ENCODE measurements at places on chromosomes 3 and 15.
A peak's percentile ranks its signal among the peaks of the same experiment; 100 is the strongest.

- no peak for DNase-seq
These were observed 27.5 kb downstream of the RAB6B start for GRCh38 chr3:133868186-133868585.

- DNase-seq, result no peak
These were observed 334.8 kb downstream of the ERC2 start for GRCh38 chr3:56133423-56133822.

DNA sequence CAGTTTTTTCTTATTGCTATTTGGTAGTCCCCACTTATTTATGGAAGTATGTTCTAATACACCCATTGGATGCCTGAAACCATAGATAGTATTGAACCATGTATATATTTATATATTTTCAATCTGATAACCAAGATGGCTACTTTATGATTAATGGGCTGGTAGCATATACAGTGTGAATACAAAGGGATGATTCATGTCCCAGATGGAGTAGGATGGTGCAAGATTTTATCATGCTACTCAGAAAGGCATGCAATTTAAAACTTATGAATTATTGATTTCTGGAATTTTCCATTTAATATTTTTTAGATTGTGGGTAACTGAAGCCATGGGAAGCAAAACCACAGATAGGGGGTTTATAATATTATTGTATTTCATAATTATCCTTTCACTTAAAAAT is 35.2 kb downstream of the AP4E1 start:
- no peak for DNase-seq

- no peak for DNase-seq
These were observed 3.4 kb upstream of the UNC13C start for GRCh38 chr15:53974813-53975212.

DNA sequence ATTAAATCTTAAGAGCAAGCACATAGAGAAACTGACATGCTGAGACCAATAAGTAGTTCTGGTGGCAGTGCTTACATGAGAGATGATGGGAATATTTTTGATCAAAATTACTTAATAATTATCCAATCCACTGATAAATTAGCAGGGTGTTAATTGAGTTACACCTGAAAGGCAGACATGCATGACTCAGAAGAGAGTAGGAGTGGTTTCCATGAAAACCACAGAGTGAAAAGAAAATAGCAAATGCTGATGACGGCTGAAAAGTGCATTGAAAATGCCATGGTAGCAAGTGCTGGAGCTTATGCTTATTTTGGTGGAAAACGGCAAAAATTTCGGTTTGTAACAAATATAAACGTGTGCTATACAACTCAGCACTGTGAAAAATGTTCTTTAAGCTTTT is 267.8 kb upstream of the LRRN1 start:
- no peak for DNase-seq

GRCh38 chr3:71694358-71694999 is 30.7 kb downstream of the EIF4E3 start:
- DNase-seq, result no peak

GRCh38 chr15:57406062-57406772 is 29.9 kb downstream of the CGNL1 start:
- DNase-seq, result no peak

DNA sequence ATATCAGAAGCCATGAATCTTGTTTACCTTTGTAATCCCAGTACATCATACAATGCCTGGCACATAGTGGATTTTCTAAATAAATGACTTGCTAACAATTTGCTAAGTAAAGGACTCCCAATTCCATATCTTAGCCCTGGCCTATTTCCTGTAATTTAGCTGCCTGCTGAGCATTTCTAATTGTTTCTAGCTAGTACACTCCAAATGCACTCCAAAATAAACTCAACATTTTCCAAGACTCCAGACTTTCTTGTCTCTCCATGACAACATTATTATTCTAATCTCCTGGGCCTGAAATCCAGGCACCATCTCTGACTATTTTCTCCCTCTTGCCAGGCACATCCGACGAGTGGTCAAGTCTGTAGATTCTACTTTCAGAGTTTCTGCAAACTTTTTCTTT is 773.5 kb downstream of the SQOR start:
- no peak for DNase-seq

DNA sequence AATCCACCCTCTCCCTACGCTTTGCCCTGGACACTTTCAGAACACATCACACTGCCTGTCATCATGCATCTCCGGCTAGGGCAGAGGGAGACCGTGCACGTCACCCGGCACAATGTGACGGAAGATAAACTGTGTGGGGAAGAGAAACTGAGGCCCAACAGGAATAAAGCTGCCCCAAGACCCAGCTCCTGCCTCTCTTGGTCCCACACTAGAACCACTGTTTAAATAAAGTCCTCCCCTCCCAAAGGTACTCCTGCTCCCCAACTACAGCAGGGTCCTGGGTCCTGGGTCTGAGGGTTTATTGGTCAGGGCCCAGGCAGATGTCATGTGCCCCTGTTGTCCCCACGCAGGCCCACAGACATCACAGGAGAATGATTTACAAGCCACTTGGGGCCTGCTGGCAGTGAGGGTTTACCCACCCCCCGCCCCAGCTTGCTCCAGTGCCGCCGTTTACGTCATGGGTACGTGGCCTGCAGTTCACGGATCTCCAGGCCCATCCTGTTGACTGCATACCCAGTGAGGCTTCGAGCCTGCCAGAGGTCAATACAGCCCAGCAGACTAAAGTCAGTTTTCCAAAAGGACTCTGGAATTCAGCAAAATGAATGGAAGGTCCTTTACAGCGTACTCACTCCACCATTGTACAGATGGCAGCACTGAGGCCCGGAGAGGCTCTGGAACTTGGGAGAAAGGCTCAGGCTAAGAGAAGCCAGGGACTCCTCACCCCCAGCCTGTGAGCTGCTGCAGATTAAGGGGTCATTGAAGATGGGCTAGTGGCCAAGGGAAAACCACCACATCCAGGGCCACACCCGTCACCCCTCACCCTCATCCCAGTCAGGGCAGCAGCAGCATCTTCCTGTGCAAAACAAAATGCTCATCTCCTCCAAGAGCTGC is 23.2 kb downstream of the ALS2CL start:
- DNase-seq, result no peak

- no peak for DNase-seq
These were observed 7.0 kb upstream of the KLF15 start for GRCh38 chr3:126364130-126364695.

- DNase-seq, result no peak
These were observed 84.3 kb upstream of the SPATA16 start for GRCh38 chr3:173225351-173225750.

DNA sequence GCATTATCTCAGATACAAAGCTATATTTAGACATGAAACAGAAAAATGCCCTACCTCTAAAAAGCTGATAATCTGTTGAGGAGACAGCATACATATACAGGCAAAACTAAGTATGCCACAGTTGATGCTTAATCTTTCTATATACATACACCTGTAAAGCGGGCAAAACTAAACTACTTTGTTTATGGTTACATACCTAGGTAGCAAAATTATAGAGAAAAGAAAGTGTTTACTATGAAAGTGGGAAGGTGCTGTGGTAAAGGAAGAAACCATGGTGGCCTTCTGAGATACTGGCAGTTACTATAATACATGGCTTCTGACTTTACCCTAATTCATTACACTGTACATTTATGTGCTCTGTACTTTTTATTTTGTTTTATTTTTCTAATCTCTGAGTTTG is 36.0 kb upstream of the NR1I2 start:
- DNase-seq, result no peak

DNA sequence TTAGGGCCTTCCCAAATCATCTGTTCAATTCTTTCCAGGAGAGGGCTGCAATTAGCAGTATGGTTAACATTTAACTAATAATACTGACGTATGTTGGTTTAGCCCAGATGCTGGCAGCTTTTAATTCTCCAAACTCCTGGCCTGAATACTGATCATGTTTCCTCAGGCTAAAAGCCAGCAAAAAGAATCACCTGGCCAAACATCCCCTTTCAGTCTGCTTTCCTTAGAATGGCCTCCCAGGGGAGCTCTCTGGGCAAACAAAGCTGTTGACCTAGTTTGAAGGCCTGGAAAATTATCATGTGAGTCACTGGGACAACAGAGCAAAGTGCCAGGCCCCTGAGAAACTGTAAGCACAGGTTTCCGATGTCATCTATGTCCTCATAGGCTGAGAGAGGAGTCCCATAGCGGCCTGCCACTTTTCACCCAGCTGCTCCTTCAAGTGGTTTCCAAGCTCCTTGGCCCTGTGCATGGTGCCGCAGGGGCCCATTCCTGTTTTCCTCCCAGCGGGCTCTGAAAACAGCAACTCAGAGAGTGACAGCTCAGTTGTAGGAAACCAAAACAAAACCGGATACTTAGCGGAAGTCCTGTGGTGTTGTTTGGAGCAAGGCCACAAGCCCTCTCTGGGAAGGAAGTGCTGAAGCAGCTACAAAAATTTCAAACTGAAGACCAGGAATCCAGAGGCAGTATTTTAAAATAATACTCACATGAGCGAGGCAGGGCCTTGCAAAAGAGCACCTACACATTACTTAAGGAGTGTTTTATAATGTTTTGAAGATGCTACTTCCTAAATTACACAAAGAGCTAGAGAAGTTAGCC is 36.5 kb upstream of the RAB11A start:
- DNase-seq, result peak; percentile 93

DNA sequence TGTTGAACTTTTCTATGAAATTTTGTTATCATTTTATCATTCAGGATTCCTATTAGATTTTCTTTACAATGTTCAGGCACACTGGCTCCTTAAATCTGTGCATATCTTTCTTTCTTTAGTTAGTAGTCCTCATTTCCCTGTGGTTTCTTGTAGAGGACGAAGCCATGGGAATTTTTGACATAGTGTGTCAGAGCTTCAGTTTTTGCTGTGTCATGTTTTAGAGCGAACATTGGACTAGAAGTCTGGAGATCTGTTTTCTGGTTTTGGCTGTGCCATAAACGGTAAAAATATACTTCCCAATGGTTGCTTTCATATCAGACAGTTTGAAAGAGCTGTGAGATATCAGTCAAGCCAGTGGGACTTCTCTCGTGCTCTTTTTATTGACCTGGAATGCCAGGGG is 105.2 kb downstream of the CHCHD4 start:
- no peak for DNase-seq

GRCh38 chr15:72858205-72858604 is 74.6 kb upstream of the ADPGK start:
- no peak for DNase-seq

- DNase-seq, result no peak
These were observed 49.4 kb downstream of the NFKBIZ start for GRCh38 chr3:101898752-101899169.

DNA sequence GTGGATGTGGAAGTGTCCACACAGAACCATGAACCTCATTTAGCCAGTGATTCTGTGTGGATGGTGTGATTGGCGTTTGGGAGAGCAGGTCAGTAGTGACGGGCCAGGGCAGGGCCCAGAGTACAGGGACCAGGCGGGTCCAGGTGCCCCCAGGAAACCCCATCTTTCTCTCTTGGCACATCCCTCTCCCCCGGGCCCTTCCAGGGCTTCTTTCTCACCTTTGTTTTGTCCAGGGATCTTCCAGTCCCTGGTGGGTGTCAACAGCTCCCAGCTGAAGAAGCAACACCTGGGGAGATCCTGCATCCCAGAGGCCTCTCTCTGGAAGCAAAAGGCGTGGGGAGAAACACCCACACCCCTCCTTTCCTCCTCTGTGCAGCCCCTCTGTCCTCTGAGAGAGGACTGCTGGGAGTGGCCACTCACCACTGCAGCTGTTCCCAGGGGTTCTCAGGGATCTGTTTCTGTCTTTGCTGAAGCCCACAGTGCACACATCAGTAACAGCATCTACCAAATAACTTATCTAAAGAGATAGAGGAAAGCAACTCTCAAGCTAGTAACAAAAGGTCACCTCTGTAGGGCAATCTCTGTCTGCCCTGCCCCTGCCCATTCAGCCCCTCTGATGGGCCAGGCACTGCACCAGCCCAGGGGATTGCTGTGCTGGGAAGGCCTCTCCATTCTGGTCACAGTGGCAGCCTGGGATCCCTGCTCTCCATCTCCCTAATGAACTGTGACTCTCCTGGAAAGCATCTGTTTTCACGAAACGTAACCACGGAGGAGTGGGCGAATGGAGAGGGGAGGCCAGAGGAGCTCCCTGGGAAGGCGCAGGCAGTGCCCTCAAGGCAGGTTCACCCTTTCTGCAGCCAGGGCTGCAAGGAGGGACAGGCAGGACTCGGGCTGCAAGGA is 98.3 kb upstream of the ALDH1A3 start:
- DNase-seq, result no peak

DNA sequence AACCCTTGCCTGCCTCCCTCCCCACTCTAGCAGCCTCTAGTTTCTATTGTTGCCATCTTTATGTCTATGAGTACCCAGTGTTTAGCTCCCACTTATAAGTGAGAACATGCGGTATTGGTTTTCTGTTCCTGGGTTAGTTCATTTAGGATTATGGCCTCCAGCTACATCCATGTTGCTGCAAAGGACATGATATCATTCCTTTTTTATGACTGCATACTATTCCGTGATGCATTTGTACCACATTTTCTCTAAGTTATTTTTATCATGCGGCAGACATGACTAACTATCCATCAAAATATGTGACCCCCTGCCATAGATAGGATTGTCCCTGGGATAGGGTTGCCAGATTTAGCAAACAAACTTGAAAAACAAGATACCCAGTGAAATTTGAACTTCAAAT is 58.4 kb downstream of the NR1D2 start:
- no peak for DNase-seq

- no peak for DNase-seq
These were observed 28.9 kb downstream of the FOXP1 start for GRCh38 chr3:71554649-71555048.

DNA sequence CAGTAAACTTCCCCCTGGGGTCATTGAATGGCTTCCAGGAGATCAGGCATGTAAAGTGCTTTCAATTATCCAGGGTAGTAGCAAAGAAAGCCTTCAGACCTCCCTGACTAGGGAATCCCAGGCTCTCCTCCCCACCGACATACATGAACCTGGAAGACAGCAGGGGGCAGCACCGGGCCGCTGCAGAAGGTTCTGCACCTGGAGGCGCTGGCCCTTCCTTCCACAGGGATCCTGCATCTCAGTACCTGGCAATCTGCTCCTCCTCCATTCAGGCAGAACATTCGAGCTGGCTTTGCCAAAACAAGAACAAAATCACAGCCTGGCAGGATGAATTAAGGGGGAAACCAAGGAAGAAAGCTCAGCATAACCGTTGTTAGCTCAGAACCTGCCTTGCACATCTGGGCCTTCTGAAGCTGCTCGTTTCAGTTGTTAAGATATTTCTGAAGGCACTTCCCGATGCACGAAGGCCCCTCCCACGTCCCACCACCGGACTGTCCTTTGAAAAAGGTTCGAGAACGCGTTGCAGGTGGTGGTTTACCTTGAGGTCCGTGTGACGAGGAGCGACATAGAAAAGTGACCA is 237.7 kb downstream of the SLCO3A1 start:
- peak; percentile 68 for DNase-seq

DNA sequence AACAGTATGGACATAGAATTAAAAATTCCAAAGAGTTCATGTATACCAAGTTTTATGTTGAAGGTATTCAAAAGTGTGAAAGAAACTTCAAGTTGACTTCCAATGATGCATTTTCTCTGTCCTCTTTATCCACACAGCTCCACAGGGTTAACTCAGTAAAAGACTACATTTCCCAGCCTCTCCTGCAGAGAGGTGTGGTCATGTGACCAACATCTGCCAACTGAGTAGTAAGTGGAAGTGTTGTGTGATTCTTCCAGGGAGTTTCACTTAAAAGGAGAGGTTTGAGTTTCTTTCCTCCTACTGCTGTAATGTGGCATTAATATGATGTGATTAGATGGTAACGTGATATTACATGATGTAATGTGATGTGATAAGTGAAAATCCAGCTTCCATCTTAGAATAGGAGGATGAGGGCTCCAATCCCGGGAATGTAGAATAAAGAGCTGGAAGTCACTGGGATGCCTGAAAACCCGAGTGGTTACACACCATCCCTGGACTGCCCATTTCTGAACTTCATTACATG is 280.6 kb downstream of the ARRDC4 start:
- no peak for DNase-seq

Measured in NCI-H510A treated with DMSO at 0.1 percent for 48 hours (cell line).